ENCODE measurements at places on chromosomes 1 and 21.

DNA sequence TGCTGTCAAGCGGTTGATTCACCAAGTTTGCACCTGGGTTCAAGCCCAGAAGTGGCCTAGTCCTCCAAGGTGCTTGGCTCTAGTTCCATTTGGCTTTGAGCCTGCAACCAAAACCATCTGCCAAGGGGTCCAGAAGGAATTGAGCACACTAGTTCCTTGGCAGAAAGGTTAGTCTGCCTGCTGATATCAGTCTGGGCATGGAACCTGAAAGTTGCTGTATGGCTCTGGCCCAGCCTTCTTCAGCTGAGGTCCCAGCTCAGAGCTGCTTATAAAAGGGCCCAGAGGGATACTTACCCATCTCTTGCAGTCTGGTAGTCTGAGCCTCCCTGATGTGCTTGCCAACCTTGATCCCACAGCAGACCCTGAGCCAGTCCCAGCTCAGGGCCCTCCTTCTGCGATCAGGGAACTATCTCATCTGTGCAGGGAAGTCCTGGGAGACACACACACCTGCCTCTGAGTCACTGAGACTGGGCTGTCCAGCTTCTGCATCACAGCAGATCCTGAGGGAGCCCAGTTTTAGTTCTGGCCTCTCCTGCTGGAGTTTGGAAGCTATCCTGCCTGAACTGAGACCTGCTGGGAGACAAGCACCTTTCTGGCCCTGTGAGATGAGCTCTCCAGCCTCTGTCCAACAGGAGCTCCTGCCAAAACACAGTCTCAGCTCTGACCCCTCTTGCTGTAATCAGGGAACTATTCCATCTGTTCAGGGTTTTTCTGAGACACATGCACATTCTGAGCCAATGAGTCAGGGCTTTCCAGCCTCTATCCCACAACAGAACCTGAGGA is 75.8 kb downstream of the CTH start:
- DNase-seq: no peak

DNA sequence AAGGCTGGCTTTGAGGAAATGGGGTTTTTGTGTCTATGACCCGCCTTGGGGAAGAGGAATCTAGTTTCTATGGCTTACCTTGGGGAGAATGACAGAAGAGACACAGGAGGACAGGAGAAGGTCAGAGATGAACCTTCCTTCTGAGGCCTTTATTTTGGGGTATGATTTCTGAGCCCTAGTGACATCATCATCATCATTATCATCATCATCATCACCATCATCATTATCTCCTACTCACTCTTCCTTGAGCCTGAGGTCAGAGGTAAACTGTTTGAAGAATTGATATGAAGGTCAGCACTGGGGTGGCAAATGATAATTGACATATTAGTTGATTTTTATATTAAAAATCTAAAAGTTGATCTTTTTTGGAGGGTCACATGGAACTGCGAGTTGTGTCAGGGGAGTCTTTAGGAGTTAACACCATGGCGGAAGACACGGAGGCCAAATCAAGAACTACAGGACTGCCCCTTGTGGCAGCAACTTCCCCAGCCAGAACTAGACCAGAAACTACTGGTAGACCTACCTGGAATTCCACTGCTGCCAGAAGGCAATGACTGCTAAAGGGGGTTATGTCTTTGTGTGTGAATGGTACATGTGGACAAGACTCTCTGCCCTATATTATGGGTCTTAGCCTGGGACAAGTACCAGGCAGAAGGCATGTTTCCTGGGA is 49.8 kb upstream of the WLS start:
- no peak for DNase-seq

- no peak for DNase-seq
Measured at GRCh38 chr1:33171977-33172813, 9.6 kb downstream of the TRIM62 start.

GRCh38 chr1:201881617-201882016 is 7.1 kb upstream of the SHISA4 start:
- DNase-seq: no peak

GRCh38 chr1:6625584-6626149 is 999 bp downstream of the THAP3 start:
- no peak for DNase-seq

- no peak for DNase-seq
Measured at GRCh38 chr1:89708751-89709375, 75.9 kb downstream of the LRRC8C start.

- DNase-seq: no peak
Measured at GRCh38 chr1:21292503-21292983, 2.3 kb upstream of the ECE1 start.

- no peak for DNase-seq
Measured at GRCh38 chr1:116667078-116667574, 407 bp downstream of the IGSF3 start.

- DNase-seq: peak; percentile 13
Measured at GRCh38 chr21:40118527-40118926, 251.3 kb downstream of the PCP4 start.

GRCh38 chr1:92087542-92087941 is 7.4 kb downstream of the BTBD8 start:
- no peak for DNase-seq

All from DMS79 treated with DMSO at 0.1 percent for 48 hours (cell line).